Glomerular endothelial cell (primary cell): ENCODE measurements at places on chromosomes 13 and 19.
A peak's percentile ranks its signal among the peaks of the same experiment; 100 is the strongest.

DNA sequence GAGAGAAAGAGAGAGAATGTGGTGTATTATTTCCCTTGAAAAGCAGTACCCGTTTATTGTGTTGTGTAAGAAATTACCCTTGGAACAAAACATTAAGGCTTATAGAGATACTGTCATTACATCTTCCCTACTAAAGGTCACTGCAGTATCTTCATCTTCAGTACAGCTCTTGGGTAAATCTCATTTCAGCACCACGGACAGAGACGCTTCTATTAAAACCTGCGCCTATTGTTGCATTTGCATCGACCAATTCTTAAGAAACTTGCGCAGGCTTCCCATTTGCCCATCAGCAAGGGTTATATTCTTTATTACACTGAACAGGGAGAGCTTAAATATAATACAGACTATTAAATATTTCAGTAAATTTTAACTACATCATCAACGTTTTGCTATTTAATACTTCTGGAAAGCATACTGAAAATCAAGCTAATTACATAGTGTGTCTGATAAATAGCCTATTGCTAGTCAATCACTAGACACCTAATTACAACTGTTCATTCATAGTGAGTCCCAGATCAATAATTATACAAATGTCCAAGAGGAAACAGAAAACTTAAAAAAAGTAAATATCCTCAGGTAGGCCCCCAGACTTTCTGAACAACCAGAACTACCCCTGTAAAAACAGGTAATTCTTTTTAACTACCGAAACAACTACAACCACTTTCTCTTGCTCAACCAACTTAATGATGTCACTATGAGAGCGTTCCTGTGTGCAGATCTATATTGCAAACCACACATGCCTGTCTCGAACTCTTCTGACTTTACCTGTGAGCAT, 350.6 kb downstream of the LIG4 start:
- DNase-seq: peak; percentile 55

- DNase-seq: peak; percentile 78
These were observed 31.6 kb downstream of the SHISA2 start for GRCh38 chr13:26019881-26020870.

- DNase-seq: no peak
These were observed 304.9 kb upstream of the NBEA start for GRCh38 chr13:34637138-34637537.

GRCh38 chr19:18782559-18783225, 8.4 kb downstream of the COMP start:
- DNase-seq: no peak

- no peak for DNase-seq
These were observed 623.4 kb downstream of the PCDH17 start for GRCh38 chr13:58254943-58255342.

GRCh38 chr13:46822551-46822950, 25.6 kb upstream of the ESD start:
- DNase-seq: no peak

GRCh38 chr19:3509566-3509989, 3.5 kb downstream of the FZR1 start:
- no peak for DNase-seq

DNA sequence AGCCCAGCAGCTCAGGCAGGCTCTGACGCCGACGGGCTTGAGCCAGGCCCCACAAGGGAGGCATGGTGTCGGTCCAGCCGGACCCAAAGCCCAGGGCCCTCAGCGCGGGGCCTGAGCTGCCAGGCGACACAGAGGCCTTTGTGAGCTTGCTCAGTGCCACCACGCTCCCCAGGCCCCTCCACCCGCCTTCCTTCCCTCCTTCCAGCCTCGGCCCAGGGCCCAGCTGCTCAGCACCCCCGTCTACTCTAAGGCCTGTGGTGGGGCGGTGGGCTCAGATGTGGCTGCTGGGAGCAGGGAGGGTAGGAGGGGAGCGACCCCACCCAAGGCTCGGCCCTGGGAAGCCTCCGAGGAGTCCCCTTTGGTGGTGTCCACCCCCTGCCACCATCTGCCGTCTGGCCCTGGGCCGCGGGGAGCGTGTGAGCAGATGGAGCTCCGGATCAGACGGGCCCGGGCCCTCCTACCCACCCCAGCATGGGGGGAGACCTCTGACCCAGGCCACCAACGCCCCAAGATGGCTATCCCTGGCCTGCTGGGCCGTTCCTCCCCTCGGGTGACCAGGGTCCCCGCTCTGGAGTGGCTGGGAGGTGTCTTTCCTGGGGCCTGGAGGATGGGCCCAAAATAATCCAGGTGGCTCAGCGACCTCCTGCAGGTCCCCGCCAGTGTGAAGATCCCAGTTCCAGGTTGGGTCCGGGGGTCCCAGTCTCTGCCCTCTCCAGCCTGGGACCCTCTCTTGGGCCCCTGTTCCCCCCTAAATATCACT, 7.8 kb downstream of the ZBTB7A start:
- no peak for DNase-seq

DNA sequence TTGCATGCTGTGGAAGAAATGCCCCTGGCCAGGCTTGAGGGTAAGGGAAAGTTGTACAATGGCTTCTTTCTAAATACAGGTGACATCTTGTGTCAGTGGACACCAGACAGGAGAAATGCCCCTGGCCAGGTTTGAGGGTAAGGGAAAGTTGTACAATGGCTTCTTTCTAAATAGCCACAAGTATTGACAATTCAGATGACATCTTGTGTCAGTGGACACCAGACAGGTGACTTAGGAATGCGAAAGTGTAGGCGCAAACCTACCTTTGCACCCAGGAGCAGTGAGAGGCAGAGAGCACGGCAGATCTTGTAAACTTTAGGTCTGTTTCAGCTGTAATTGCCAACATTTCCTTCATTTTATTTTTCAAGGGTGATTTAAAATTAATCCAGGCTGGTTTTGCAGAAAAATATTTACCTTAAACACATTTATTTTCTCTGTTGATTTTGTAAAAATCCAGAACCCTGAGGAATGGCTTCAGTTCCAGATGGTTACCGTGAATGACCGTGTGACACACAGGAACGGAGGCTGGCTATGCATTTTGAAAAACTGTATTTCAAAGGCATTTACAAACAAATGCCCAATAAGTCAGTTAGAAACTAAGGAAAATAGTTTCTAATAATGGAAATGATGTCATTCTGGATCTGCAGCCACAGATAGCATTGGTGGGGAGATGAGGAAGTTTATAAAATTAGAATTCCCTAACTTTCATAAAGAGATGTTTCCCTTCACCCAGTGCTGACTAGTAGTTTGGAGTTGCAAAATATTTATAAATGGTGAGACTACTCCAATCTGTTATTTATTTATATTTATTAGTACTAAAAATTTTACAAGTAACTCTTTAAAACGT, 34.9 kb downstream of the TNFSF13B start:
- DNase-seq: no peak

GRCh38 chr19:40717880-40718773, 1.2 kb downstream of the ITPKC start:
- DNase-seq: no peak

GRCh38 chr13:42486711-42487198, 87.2 kb upstream of the TNFSF11 start:
- DNase-seq: peak; percentile 47

GRCh38 chr19:49157445-49158224, at the start of gene TRPM4:
Gene TRPM4, plus strand, starts transcription at chr19:49157792. Its CDS starts 75 bp downstream, at chr19:49157867.
- DNase-seq: no peak

DNA sequence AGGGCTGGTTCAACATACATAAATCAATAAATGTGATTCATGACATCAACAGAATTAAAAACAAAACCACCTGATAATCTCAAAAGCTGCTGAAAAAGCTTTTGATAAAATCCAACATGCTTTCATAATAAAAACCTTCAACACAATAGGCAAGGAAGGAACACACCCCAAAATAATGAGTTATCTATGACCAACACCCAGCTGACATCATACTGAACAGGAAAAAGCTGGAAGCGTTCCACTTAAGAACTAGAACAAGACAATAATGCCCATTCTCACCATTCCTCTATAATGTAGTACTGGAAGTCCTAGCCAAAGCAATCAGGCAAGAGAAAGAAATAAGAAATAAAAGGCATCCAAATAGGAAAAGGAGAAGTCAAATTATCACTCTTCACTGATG, 116.2 kb upstream of the FREM2 start:
- no peak for DNase-seq

- DNase-seq: no peak
These were observed 102.9 kb upstream of the STARD13 start for GRCh38 chr13:33388286-33388998.

GRCh38 chr19:29401712-29402421, 123.9 kb upstream of the VSTM2B start:
- no peak for DNase-seq

DNA sequence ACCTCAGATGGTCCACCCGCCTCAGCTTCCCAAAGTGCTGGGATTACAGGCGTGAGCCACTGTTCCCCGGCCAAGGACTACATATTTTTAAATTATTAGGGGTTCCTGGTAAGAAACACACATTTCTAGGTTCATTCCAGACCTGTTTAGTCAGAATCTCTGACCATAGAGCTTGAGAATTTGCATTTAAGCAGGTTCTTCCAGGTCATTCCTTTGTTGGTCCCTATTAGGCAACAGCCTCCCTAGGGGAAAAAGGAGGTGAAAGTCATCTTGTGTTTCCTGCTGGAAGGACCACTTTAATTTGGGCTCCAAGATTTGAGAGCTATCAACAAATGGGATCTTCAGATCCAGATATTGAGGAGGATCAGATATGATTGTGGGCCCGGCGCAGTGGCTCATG, 16.3 kb downstream of the S1PR2 start:
- DNase-seq: no peak

DNA sequence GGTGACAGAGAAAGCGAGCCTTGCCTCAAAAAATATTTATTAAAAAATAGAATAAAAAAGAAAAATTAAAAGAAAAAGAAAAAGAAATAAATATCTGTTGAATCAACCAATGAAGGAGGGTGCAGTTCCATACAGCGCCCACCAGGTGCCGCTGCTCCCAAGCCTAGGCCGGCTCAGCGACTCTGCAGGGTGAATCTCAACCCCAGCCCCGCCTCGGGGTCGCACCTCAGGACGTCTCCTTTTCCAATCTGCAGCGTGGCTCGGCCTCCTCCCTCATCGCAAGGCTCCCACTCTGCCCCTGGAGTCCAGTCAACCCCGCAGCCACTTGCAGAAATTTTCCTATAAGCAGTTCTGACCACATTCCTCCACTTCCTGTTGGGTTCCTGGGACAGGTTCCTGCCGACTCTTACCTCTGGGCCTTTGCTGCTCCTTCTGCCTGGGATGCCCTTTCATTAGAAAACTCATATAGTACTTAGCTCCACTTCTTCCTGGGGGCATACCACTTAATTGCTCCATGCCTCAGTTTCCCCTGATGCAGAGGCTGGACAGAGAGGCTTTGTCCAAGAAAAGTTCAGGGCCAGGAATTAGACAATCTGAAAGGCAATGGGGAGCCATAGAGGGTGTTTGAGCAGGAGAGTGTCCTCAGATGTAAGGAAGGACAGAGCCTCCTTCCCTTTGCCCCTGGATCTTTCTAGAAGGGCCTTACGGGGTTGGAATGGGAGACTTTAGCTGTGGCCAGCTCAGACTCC, 24.3 kb downstream of the NFILZ start:
- no peak for DNase-seq

- DNase-seq: no peak
These were observed 91.0 kb downstream of the FGF14 start for GRCh38 chr13:102310691-102311418.

- no peak for DNase-seq
These were observed 1.8 kb downstream of the DNMT1 start for GRCh38 chr19:10192922-10193321.

DNA sequence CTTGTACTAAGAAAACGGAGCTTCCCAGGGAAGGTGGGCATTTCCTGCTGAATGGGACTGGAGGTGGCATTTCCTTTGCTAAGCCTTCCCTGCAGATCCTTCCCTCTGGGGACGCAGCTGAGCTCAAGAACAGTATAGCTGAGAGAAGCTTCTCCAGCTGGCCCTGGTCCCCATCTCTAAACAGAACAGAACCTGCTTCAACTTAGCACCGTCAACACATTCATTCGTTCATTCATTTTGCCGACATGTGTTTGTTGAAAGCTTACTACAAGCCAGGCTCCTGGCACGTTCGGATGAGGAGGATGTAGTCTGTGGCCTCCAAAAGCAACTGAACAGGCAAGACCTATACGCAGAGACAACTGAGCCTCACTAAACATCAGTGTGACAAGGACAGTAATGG, 36.6 kb upstream of the PEPD start:
- DNase-seq: no peak

- DNase-seq: no peak
These were observed 1431.0 kb upstream of the ATXN8OS start for GRCh38 chr13:68676513-68677115.

- DNase-seq: no peak
These were observed 172.7 kb upstream of the MAB21L1 start for GRCh38 chr13:35649162-35649561.

DNA sequence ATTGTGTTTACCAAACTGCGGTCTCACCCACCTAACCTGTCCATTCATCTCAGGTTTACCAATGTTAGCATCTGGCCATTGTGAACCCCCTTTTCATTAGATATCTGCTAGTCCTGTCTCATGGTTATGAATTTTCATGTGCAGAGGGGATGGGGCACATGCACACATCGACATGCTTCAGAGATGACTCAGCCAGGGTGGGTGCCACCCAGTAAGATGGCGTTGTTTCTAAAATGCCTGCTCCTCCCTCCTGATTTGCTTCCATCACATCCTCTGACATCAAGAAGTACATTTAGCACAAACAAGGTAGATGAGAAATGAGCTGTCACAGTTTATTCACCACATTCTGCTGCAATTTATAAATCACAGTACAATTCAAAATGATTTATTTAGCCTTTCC, 51.3 kb downstream of the GPALPP1 start:
- DNase-seq: no peak

- no peak for DNase-seq
These were observed 14.9 kb upstream of the ZNF91 start for GRCh38 chr19:23410155-23410554.

GRCh38 chr13:64534302-64534701, 2695.8 kb downstream of the PCDH9 start:
- DNase-seq: no peak

DNA sequence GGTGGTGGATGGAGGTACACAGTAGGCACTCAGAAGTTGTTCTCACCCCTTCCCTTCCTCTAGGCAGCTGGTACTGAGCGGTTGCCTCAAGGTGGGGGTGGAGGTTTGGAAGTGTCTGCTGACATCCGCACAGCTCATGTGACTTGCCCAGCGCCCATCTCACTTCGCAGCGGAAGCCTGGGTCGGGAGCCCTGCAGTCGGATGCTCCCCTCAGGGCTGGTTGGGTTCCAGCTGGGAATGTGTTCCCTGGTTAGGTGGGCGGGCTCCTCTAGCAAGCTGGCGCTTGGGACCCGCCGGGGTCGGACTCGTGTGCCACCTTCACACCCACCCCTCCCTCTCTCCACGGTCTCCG, 10.2 kb downstream of the PPP1R37 start:
- no peak for DNase-seq

- no peak for DNase-seq
These were observed 8.4 kb upstream of the UFM1 start for GRCh38 chr13:38341149-38341692.

- DNase-seq: no peak
These were observed 125.5 kb upstream of the TRPC4 start for GRCh38 chr13:37995092-37995491.

- no peak for DNase-seq
These were observed 1052.0 kb downstream of the DIAPH3 start for GRCh38 chr13:59111751-59112171.

GRCh38 chr19:17944301-17944700, 11.5 kb downstream of the CCDC124 start:
- DNase-seq: no peak

GRCh38 chr19:15299568-15300409, 32.5 kb downstream of the BRD4 start:
- DNase-seq: no peak

- no peak for DNase-seq
These were observed 25.6 kb downstream of the BRCA2 start for GRCh38 chr13:32340914-32341313.

GRCh38 chr13:113601166-113602070, 16.9 kb downstream of the TFDP1 start:
- DNase-seq: no peak
